ENCODE measurements at places on chromosomes 1 and 21. TPM values are rescaled to one million over a fixed set of nuclear protein-coding genes. Genes with fewer than 3 reads are reported as not detected.

NTMT2 gene
- total RNA-seq, result not detected

PRAMEF2 gene
- total RNA-seq, result not detected

RXFP4 gene
- total RNA-seq, result not detected

SH2D1B gene
- not detected for total RNA-seq

ZBED6 gene
- 37.4 TPM for total RNA-seq

AMY2A gene
- not detected for total RNA-seq

IFNLR1 gene
- 19.9 TPM for total RNA-seq

CD48 gene
- total RNA-seq, result not detected

DONSON gene
- 17.3 TPM for total RNA-seq

SPRR1B gene
- 274 TPM for total RNA-seq

DNA sequence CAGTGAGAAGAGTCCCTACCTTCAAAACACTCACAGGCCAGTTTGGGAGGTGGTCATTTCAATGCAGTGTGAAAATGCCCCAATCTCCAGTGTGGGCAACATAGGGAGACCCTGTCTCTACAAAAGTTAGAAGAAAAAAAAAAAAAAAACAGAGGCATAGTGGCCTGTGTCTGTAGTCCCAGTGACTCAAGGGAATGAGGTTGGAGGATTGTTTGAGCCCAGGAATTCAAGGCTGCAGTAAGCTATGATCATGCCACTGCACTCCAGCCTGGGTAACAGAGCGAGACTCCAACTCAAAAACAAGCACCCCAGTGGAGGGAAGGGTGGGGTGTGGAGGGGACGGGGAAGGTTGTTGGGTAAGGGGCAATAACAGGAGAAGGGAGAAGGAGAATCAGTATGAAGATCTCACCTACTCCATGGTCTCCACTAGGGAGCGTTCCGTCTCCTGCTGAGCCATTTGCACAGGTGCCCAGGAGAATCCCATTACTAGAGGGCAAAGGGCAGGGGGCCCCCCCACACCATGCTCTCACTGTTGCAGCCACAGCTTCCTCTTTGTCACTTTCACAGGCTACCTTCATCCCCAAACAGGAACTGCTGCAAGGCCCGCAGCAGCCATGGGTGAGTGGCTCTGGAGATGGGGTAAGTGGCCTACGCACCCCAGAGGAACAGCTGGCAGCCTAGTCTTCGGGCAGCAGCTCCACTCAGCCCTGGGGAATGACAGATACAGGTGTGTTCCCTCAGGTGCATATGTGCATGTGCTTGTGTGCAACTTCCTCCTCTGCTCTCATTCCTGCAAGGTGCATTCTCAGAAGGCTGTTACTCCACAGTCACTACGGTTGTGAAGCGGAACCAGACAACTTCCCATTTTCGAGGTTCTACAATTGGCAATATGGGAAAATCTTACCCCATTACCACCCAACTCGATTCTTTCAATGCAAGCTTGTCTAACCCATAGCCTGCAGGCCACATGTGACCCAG is 87.9 kb upstream of the LYST start:
- no peak for DNase-seq

GRCh38 chr1:117670976-117671780 is 65.3 kb downstream of the TENT5C start:
- DNase-seq, result no peak

DNA sequence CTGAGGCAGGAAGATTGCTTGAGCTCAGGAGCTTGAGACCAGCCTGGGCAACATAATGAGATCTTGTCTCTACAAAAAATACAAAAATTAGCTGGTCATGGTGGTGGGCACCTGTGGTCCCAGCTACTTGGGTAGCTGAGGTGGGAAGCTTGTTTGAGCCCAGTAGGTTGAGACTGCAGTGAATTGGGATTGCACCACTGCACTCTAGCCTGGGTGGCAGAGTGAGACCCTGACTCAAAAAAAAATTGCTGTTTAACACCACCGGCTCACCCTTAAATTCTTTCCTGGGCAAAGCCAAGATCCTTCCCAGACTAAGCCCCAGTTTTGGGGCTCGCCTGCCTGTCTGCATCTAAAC is 6.6 kb upstream of the NSUN4 start:
- DNase-seq, result no peak

- DNase-seq, result no peak
These were observed 506 bp downstream of the C1orf50 start for GRCh38 chr1:42767510-42768000.

- DNase-seq, result no peak
These were observed 51.4 kb upstream of the GPR157 start for GRCh38 chr1:9180111-9180819.

GRCh38 chr21:21661741-21662140 is 663.5 kb downstream of the NCAM2 start:
- no peak for DNase-seq

GRCh38 chr1:228393268-228393701 is 13.3 kb downstream of the TRIM11 start:
- no peak for DNase-seq

DNA sequence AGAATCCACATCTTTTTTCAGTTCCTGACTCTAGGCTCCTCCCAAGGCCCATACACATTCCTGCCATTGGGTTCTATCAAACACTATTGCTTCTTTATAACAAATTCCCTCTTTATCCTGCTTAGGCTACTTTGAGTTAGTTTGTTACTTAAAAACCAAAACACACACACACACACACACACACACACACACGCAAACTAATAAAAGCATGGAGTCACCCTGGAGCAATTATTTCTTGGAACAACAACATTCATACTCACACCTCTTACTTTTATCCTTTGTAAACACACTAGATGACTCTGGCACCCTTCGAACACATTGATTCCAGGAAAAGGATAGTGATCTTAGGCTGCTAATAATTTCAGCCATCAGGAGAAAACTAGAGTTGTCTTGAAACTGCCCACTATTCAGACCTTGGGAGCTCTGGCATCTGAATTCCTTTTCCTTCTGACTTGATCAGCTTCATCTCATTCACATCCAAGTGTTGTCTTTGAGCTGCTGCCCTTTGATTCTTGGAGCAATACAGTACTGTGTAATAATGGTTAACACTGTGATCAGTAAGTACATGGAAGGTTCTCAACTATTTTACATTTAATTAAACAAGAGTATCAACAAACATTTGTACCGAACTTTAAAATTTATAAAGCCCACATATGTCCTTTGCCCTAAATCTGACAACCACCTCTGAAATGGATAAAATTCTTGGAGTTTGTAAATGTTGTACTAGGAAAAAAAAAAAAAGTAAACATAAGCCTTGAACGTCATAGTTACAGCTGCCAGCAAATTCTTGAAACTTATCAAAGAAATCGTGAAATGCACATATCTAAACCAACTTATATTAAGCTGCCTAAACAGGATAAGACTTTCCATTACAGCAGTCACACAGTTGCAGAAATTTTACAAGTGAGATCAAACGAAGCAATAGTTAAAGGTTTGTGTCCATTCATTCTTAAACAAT is 2.8 kb upstream of the SEC22B start:
- no peak for DNase-seq

GRCh38 chr1:151540982-151541377 is 871 bp downstream of the TUFT1 start:
- DNase-seq, result no peak

GRCh38 chr1:9875636-9876000 is 34.5 kb downstream of the CTNNBIP1 start:
- no peak for DNase-seq

GRCh38 chr1:182003953-182004586 is 57.4 kb downstream of the ZNF648 start:
- no peak for DNase-seq

- no peak for DNase-seq
These were observed 836 bp upstream of the PRCC start for GRCh38 chr1:156766298-156767100.

GRCh38 chr1:206821493-206821892 is 43.9 kb upstream of the IL20 start:
- no peak for DNase-seq
